Fibroblast of skin of right quadriceps (primary cell): ENCODE measurements at places on chromosomes 6 and 20.

- no peak for DNase-seq
Measured at GRCh38 chr20:31578448-31579138, 26.5 kb upstream of the ID1 start.

DNA sequence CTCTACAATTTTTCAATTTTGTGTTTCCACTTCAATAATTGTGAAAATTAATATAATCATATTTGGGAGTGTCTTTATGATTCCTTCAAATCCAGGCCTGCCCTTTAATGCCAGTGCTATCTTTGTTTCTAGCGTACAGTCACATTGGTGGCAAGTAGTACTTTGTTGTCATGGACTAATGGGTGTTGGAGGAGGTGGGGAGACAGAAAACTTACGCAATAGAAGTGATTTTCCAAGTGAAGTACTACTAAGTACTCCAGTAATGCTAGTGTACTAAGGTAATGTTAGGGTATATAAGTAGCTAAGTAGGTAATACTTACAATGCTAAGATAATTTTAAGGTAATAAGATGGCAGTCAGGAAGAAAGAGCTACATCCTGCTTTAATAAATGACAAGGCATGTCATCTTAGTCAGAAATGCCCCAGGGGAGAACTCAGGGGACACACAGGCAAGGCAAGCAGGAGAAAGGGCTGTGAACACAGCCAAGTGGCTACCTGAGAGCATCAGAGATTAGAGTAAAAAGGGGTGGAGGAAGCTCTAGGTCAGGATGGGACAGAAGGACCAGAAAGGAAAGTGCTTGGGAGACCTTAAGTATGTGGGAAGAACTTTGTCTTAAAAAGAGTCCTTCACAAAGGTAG lies 217.2 kb upstream of the PRDM1 start:
- no peak for DNase-seq

DNA sequence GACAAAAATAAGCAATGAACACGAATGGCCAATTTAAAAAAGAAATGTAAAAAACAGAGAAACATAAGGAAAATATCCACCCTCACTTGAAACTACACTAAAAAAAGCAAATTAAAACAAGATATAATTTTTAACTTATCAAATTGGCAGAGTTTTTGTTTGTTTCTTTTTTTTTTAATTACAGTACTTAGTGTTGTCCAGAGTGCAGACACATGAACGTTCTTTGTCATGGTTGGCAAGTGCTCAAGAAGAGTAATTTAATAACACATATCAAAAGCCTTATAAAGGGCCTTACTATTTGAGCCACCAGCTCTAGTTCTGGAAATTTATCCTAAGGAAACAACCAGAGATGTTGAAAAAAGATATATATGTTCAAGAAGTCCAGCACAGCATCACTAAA lies 142.3 kb downstream of the ATXN1 start:
- no peak for DNase-seq

GRCh38 chr6:111805511-111806164 lies 67.6 kb downstream of the FYN start:
- DNase-seq: peak; percentile 83

GRCh38 chr6:84582997-84583396 lies 181.4 kb downstream of the TBX18 start:
- DNase-seq: peak; percentile 54

DNA sequence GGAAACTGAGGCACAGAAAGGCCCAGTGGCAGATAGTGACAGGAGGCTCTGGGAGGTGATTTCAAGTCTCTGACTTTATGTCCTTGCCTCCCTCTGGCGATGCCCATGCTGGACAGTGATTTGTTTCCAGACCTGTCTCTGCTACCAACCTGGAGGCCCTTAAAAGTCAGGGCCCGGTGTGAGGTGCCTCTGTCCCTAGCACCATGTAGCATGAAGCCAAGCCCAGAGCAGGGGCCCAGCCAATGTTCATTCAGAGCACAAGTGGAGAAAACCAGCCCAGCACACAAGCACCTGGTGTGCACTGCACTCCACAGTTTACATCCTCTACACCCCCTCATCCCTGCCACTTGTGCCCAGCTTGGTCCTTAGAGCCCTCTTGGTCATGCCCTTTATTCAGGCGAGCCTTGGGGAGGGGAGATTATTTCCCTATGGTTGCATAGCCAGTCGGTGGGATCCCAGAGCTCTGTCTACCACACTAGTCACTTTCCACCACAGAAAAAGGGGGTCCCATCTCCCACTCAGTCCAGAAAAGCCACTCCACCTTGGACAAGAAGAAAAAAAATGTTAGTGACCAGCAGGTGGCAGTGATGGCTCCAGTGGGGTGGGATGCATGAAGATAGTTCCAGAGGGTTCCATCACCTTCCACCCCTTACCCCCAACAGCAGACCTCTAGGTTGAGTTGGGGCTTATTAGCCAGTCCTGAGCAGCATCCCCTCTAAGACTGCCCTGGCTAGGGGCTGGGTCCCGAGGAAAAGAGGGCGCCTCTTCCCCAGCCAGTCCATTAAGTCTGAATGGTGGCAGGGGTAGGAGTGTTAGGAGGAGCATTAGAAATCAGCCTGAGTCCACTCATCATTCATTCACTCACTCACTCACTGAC lies 30.9 kb downstream of the KIAA1755 start:
- no peak for DNase-seq

- DNase-seq: peak; percentile 39
Measured at GRCh38 chr20:45934046-45934585, 367 bp upstream of the PCIF1 start.

GRCh38 chr20:13291157-13291556 lies 70.1 kb downstream of the ISM1 start:
- no peak for DNase-seq

DNA sequence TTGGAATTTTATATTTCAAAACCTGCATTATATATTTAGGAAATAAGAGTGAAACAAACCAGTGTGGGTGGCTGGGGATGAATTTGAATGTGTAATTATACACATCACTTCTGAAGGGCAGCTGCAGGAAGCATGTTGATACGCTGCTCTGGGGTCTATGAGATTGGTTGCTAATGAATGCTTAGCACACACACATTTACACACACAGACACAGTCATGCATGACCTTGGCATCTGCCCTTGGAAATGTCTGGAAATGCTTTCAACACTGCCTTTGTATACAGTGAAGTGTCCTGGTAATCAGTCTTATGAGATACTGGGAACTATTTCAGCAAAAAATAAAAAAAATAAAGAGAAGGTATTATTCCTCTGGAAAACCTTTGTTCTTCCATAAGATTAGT lies 83.4 kb downstream of the ELOVL4 start:
- no peak for DNase-seq

DNA sequence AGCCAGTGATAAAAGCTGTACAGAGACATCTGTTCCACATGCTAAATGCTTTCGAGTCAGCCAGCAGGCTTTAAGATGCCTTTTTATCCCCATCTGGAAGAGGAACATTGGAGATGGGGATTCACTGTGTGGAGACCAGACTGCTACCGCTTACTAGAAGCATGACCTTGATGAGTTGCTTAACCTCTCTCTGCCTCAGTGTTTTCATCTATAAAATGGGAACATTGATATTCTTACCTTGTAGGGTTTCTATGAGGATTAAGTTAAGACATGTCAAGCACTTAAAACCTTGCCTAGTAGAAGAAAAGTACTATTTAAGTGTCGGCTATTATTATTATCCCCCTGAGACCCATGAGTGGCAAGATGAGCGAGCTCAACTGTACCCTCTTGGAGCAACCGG lies 165.3 kb upstream of the SNX9 start:
- no peak for DNase-seq

- peak; percentile 7 for DNase-seq
Measured at GRCh38 chr6:38573801-38574395, 65.8 kb downstream of the BTBD9 start.

DNA sequence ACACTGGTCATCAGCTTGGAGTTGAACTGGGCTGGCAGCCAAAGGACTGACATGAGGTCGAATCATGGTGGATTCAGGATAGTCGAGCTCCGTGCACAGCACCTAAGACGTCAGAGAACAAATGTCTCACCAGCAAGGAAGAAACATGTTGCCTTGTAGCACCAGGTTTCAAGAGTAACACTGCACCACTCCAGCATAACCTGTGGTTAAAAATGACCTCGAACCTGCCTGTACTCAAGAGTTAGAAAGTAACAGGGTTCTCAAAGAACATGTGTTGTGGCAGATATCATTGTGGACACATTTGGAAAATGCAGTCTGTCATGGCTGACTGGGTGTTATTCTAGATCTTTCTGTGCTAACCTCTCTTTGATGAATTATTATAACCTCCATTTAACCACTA lies 511.6 kb downstream of the CDH26 start:
- DNase-seq: no peak

- no peak for DNase-seq
Measured at GRCh38 chr6:25831532-25832306, at the start of gene SLC17A1. Gene SLC17A1, minus strand, starts transcription at chr6:25832052. Its CDS starts 1,495 bp downstream, at chr6:25830557.

DNA sequence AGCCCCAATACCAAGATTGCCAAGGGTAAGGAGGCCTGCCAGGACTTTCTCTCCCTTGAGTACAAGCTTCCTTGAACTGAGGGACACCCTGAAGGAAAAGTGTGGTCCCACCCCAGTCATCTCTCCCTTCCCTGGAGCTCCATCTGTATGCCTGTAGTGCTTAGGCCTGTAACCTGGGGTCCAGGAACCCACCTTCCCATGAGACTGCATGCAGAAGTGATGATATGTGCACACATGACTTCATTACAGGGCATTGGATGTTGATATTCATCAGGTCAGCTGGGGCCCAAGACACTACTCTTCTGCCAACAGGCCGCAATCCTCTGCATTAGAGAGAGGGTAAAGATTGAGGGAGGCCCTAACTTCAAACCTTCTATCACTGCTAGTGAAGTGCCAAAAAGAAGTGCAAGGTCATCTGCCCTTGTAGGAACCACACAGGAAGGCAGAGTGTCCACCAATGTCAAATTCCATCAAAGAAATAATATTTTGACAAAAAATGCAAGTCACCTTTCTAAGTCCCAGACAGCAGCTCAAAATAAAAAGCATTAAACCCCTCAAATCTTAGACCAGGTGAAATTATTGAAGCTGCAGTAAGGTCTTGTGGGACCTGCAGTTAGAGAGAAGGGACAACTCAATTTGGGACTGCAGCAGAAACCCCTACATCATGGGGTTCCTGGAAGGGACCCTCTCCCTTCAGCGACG lies 5.1 kb downstream of the HLA-F start:
- DNase-seq: no peak

DNA sequence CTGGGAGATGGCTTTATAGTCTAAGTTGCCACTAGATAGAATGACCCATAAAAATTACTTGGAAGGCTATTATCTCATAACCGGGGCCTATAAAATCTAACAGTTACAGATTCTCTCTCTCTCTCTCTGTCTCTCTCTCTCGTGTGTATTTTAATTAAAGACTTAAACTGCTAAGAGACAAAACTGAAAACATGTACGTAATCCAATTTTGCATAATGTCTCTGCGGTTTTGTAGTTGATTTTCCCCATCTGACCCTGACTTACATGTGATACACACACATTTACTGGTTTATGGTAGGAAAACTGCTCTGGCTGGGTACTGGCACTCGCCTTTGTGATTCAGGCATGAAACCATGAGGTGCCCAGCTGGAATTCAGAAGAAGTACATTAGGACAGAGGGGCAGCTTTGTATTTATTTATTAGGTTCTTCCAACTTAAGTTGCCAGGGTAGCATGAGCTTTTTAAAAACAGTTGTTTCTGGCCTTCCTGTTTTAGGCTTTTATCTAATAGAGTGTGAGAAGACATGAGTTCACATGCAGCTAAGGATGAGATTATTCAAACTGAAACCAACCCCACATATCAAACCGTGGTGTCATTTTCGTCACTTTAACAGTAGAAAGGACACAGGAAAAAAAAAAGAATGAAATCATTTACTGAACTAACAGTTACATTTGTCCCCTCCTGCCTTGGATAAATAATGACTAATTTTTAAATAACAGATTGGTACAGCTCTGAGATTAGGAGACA lies 182.5 kb downstream of the GMPR start:
- peak; percentile 83 for DNase-seq

DNA sequence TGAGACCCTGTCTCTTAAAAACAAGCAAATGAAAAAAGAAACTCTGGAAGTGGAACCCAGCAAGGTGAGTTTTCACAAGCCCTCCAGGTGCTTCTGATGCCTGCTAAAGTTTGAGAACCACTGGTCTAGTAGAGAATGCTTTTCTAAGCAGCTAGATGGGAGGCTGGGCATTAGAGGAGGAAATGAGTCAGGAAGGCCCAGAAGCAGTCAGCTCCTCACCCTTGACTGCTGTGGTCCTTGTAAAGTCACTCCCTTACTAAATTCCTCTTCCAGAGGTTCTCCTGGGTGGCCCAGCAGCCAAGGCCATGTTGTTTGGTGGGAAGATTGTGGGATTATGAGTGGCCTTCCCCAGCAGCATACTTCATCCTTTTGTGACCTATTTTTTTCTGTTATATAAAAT lies 52.0 kb upstream of the FYN start:
- DNase-seq: peak; percentile 84

DNA sequence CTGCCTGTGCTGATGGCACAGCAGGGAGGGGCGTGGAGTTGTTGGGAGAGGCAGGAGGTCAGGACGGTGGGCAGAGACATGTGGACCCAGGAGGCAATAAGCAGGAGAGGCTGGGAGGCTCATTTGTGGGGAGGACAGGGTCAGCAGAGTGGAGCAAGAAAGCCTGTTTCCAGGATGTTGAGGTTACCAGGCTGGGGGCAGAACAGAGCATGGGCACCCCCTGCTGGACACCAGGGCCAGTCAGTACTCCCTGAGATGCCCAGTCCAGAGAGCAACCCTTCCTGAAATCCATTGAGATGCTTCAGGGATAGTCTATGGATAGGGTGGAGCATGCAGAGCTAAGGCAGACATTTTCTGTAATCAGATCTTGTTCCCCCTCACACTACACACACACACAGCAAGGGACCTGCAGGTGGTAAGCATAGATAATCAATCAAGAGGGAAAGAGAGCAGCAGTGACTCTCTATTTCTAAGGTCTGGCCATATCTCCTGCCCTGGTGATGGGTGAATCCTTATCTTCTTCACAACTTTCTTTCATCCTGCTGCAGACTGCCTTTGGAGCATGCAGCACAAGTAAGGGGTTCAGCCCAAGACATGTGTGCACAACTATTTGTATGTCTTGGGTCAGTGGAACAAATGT lies 41.7 kb downstream of the MOCS1 start:
- DNase-seq: peak; percentile 61

GRCh38 chr6:8499540-8499939 lies 64.2 kb upstream of the SLC35B3 start:
- no peak for DNase-seq

GRCh38 chr6:25137480-25137879 lies 141.7 kb upstream of the CARMIL1 start:
- DNase-seq: no peak

DNA sequence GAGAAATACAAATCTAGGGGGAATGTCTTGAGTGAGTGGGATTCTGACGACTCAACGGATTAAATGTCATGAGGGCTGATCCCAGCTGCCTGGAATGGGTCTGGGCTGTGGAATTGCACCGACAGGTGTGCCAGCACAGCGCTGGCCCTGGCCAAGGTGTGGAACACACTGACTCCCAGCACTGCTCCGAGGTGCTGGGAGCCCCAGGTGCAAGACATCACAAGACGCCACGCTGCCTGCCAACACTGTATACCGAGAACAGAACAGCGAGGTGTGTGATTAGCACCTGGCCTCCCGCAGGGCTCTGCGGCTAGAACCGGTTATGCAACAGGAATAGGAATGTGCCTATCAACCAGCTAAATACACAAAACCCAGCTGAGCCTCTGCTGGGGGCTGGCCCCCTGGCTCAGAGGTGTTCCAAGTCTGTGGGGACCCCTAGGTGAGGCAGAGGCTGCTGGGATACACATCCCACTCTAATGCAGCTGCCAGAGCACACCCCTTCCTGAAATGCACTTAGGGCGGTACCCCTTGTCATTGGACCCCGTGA lies 24.8 kb upstream of the APMAP start:
- no peak for DNase-seq

GRCh38 chr20:12564979-12565378 lies 443.8 kb upstream of the SPTLC3 start:
- DNase-seq: no peak
